ENCODE measurements at places on chromosomes 4 and X.

DNA sequence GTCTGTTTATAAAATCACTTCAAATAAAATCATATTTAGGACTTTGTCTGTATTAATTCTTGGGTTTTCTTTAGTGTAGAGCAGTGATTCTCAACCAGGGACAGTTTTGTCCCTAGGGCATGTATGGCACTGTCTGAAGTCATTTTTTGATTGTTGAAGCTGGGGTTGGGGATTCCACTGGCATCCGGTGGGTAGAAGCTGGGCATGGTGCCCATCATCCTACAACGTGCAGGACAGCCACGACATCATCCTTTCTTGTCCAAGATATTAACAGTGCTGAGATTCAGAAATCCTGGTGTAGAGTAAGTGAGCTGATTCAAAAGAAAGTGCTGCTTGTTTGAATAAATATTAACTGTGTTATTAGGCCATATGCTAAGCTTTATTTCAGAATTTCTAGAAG, 28.6 kb downstream of the DCLK2 start:
- DNase-seq = no peak

DNA sequence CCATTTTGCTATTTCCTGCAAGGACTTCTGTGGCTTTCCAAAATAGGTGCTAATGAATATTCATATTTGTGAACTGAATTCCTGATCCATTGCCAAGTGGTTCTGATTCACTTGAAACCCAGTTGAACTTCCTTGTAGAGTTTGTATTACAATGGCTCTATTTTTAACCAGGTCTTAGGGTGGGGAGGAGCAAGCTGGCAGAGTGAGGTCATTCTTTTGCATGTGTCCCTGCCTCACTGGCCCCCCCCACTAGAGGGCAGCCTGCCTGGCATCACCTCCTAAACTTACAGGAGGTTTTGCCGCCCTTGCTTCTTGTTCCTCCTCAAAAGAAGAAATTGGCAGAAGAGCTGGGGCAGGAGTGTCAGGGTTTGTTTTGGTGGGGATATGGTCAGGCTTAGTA, 10.5 kb downstream of the PTTG2 start:
- DNase-seq = peak; percentile 55

DNA sequence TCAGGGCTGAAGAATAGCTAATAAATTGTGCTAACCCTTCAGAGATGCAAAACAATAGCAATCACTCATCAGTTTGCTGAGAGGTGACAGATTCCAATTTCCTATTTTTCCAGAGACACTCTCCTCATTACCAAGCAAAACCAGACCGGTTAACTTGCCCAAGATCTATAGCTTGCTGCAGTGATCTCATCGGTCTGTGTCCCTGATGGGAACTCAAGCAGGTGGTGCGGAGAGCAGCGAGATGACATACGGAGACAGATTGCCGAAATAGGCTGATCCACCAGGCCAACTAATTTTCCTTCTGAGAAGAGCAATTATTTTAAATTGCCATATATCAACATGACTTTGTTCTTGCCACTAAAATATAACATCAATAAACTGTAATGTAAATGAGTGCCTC, 10.5 kb upstream of the DCHS2 start:
- DNase-seq = no peak

GRCh38 chr4:110671679-110672078, 48.8 kb upstream of the PITX2 start:
- DNase-seq = no peak

DNA sequence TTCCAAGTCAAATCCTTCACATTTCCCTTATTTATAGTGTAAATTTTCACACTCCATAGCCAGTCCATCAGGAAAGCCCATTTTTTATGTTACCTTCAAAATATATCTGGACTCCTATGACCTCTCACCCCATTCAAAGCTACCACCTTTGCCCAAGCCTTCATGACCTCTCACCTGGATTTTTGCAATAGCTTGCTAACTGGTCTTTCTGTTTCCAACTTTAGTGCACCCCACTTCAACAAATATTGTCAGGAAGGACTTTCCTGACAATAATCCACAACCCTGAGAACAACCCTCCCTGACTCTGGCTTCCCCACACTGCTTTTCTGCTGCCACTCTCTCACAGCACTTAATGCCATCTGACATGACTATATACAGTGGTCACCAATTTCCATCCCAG, 33.4 kb downstream of the ASIC5 start:
- no peak for DNase-seq

DNA sequence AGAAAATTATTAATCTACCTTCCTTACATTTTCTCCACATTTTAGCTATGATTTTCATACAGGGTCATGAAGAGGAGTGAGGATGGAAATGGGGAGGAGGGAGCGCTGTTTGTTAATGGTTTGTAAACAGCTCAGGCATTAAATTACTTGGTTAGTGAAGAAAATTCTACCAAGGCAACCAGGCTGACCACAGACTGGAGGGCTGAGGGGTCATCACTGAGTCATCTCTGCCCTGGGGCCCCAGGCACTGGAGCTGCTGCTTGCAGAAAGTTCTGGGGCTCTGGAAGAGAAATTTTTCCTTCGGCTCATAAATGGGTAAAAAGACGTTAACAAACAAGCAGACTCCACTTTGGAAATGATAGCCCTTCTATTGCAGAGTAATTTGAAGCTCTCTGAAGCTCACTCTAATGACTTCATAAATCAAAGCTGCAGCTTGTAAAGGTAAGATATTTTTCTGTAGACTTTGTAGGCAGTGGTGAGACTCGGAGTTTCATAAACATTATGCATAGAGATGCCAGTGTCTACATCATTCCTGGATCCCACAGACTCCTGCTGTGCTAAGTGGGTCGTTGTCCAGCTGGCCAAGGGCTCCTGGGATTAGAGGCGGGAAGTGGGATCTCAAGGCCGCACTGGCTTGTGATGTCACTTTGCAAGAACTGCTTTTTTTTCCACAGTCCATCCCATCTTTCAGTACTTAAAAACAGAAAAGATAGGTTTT, 159.6 kb downstream of the PTTG2 start:
- DNase-seq = no peak

- DNase-seq = no peak
These were observed 8.0 kb downstream of the MAN2B2 start for GRCh38 chr4:6582889-6583490.

DNA sequence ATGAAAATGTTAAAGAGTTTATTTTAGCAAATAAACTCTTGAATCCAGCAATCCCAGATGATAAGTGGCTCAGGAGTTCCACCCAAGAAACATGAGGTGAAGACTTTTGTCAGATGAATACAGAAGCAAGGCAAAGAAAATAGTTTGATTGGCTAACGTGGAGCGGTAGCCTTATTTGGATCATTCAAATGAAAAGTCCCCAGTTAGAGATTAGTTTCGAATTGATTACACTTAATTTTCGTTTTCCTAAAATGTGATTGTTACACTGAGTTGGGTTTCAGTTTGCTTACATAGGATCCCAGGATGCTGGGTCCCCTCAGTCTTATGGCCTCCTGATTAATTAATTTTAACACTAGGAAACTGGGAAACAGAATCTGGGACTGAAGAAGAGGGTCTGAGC, 76.4 kb upstream of the RPA4 start:
- DNase-seq = no peak

DNA sequence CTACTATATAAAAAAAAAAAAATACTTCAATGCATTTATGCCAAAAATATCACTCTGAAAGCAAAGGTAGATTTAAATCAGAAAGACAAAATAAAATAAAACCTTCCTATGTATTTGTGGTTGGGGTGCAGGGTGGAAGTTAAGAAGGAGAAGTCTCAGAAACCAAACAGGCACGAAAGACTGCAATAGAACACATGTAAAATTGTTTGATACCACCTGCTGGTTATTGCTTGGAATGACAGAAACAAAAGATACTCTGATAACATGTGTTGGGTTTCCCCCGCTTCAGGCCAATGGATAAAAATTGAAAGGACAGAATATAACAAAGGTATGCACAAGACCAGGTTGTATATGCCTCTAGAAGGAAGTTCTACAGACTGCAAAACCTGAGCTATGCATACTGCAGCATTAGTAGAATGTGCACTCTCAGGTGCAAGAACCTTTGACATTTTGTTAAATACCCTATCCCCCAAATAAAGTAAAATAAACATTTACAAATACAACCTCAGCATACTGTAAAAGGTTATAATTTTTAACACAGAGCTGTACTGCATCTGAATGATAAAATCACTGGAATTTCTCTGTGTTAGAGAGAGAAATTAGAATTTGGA, 118.8 kb downstream of the GABRA2 start:
- DNase-seq = no peak

GRCh38 chr4:70945046-70945445, 42.9 kb downstream of the MOB1B start:
- no peak for DNase-seq

GRCh38 chrX:153494541-153495361, at the start of gene BGN:
Gene BGN (plus strand): TSS chrX:153494980. CDS start chrX:153504632, 9,652 bp downstream.
- no peak for DNase-seq

DNA sequence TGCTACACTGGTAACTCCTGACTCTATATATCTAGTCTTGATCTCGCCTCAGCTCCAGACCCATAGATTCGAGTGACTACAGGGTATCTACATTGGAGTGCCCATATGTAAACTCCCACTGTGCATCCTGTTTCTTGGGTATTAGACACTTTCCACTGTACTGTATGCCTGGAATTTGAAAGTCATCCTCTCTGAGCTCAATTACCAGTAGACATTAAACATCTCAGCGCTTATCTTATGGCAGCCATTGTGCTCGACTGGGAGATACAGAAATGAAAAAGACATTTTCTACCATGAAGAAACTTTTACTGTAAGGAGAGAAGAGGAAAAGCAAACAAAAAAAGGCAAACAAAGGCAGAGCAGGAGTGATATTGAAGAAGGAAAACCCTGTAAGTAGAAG, 151.9 kb upstream of the JADE1 start:
- no peak for DNase-seq

DNA sequence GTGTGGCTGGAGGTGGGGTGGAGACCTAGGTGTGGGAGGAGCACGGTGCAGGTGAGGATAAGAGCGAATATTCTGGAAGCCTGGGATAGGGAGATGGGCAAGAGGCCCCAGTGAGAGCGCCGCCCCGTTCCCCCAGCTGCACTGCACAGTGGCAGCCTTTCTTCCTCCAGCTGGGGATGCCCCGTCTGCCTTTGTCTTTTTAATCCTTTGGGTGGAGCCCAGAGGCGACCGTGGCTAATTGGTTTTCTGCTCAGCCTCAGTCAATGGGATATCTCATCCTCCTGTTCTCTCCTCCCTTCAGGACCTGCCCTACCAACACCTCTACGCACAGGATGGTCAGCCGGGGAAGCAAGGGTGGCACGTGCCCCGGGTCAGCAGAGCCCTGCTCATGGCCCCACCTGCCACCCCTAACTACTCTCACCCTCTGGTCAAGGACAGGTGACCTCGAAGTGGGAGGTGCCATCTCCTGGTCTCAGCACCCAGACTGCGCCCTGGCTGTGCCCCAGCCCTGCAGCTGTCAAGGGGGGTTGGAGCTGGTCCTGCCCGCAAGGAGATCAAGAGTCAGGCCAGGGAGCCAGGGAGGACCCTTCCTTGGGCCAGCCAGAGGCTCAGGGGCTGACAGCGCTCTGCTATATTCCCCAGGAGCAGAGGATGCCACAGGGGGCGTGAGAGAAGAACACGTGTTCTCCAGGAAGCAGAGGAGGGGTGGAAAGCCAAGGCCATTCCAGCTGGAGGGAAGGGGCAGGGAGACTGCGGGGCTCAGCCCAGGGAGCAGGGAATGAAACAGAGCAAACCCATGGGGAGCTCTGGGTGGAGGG, 64.0 kb downstream of the ADRA2C start:
- no peak for DNase-seq

DNA sequence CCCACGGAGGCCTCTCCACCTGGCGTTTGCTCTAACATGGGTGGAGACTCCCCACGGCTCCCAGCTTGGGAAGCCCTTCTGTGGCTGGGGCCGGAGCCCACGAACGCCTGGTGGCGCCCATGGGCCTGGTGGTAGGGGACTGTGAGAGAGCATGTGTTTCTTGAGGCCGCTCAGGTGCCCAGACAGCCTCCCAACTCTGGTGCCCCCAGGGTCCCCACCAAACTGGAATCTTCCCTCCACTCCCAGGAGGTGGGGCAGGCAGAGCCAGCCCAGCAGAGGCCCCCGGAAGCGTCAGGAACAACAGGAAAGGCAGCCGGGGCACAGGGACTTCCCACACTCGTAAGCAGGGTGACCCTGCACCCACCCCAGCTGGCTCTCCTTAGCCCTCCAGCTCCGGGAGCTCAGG, 33.3 kb upstream of the FGFR3 start:
- no peak for DNase-seq

DNA sequence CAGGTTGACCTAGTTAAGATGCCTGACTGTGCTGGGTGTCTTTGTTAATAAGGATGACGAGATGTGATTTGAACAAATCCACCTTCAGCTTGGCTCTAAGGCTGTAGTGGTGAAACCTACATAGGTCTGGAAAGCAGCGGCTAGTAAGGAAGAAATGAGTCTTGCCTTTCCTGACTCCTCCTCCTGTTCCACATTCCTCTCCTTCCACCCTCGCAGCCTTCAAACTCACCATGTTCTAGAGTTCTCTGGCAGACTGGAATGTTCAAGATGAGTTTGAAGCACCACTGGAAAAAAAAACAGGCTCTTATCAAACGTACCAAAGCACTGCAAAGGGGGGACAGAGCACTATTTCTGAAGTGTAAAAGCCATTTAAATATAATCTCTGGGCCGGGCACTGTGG, 395.4 kb downstream of the BMPR1B start:
- DNase-seq = no peak

DNA sequence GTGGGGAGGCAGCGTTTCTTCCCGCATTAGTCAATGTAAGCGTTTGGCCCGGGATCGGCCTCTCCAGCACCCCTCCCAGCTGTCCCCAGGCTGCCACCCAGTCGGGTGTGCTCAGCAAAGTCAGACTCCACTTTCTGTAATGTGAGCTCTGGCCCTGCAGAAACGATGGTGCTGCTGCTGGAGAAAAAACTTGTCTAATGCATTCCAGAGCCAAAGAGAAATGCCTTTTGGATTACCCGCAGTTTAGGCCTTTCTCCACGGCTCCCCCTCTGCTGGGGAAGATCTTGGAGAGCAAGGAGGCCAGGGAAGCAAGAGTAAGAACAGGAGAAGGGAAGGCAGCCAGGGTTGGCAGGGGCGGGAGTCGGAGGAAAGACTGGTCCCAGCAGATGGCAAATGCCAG, 55.2 kb downstream of the ELF4 start:
- no peak for DNase-seq

- DNase-seq = no peak
These were observed 53.1 kb downstream of the ARHGEF38 start for GRCh38 chr4:105605493-105605892.

GRCh38 chr4:24889991-24890390, 22.9 kb downstream of the CCDC149 start:
- no peak for DNase-seq

DNA sequence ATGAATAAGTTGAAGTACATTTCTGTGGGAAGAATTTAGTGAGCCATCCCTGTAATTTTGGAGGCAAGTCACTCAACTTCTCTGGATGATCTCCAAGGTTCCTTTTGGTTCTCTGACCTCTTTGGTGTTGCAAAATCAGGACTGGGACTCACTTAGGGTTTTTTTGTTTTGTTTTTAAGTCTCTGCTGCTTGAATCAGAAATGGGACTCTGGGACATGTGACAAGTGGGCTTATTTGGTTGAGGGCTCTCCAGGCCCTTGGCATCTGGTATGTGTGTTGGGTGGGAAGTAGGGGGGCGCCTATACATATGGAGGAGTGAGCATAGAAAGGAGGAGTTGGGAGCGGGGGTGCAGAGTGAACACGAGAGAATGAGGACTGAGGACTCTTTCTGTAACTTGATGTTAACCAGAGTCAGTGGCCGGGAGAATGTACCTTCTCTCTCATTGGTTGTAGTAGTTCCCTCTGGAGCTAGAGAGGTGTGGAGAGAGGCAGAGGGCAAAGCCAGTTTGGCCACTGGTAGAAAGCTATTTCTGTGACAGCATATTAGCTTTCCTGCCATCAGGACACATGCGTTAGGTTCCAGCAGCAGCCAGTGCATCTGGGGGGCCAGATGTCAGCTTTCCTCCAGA, 1.9 kb downstream of the ARHGAP10 start:
- DNase-seq = no peak

All from stimulated activated CD4-positive, alpha-beta T cell treated with anti-CD3 and anti-CD28 coated beads, Interleukin-4, amount 100 ng/mL, for 4 hours (primary cell).